ENCODE measurements at places on chromosomes 1 and 21.

DNA sequence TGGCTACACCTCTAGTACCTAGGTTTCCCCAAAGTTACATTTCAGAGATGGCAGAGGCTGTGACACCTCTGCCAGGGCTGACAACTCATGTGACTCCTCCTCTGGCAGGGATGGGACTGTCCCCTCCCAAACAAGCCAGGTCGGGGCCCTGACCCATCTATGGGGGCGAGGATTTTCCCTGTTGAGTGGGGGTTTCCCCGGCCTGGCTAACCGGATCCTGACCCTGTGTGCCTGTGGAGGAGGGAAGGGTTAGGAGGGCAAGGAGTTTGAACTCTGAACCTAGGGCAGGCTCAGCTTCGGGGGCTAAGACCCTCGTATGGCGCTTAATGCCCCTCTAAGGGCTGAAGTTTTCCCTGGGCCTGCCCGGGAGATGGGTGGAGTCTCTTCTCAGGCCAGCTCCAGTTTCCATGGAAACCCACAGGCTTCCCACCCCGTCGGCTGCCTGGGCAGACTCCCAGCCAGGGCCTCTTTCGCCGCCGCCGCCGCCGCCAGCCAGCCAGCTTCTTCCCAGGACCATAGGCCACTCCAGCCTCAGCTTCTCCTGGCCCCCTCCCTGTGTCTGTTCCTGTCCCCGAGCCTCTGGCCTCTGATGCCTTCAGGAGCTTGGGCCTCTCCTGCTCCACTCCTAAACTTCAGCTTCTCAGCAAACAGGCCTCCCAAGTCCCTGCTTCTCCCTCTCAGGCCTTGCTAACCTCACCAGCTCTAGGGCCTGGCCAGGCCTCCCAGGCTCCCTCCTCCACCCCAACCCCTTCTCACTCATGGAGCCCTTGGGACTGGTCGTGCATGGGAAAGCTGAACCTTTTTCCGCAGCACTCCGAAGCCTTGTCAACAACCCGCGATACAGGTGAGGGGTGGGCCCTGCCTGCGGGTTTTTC lies at the start of gene BTBD19:
TSS of gene BTBD19 (plus strand) at position 461 of the 875 bp plus-strand sequence. CDS start at position 759, 298 bp downstream.
- peak; percentile 91 for DNase-seq

GRCh38 chr1:48552420-48552819 lies 80.4 kb upstream of the SPATA6 start:
- no peak for DNase-seq

DNA sequence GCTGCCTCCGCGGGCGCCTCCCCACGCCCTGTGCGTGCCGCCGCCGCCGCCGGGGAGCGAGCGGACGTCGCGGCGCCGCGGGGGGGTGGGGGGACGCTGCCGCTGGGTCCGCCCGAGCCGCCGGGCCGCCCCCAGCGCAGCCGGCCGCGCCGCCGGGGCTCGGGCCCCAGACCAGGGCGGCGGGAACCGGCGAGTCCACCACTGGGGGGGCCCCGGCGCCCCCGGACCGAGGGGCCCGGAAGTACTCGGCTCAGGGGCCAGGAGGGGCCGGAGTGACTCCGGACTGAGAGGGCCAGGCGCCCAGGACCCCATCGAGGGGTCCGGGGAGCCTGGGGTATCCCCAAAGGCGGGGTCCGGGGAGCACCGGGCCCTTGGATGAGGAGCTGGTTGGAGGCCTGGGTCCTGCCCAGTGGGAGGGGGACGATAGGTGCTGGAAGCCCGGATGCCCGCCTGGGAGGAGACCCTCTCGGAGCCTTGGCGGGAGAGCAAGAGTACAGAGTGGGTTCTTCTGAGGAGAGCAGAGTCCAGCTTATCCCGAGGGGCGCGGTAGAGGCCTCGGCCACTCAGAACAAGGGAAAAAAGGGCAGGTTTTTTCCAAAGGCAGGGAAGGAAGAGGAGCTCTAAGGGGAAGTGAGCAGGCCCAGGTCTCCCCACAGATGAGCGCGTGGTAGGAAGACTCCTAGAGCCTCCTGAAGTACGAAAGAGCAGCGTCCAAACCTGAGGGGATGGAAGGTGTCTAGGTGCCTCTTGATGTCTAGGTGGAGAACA lies 556 bp downstream of the GMEB1 start:
- no peak for DNase-seq

DNA sequence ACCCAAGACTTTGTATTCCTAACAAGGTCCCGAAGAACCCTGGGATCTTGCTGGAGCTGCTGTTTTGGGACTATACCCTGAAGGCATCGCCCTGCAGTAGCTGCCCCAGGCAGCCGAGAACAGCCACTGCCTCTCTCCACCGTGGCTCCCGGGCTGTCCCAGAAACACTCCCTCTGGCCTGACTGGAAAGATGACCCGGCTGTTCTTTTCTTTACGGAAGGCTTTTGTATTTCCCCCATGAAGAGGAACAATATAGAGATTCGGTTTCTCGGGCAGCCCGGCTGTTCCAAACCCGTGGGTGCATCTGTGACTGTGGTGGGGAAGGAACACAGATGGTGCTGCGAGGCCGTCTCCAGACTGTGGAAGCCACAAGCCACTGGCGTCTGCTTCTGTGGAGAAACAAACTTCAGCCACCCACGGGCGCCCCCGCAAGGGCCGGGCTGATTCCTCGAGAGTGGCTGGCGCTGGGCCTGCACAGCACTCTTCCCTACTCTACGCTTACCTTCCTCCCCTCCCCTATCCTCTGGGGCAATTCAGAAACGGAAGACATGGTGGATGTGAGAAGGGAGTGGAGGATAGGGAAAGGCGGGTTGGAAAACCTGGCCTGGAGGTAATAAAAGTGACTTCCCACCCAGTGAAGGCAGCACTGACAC lies 33.7 kb upstream of the VASH2 start:
- DNase-seq: no peak

DNA sequence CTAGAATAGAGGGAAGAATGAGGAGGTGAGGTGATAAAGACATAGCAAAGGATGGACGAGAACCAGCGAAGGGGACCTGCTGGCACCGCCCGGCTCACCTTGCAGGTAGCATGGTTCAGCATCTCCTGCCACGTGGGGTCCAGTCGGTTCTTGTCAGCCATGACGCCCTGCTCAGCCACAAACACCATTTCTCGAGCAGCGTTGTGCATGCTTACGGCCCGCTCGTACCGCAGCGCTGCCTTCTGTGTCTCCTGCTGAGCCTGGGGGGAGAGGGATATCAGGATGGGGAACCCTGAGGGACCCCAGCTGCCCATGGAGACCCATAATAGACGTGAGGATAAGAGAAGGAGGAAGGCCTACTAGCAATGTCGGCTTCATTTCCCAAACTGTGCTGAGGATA lies 11.4 kb downstream of the SH3BP5L start:
- DNase-seq: no peak

DNA sequence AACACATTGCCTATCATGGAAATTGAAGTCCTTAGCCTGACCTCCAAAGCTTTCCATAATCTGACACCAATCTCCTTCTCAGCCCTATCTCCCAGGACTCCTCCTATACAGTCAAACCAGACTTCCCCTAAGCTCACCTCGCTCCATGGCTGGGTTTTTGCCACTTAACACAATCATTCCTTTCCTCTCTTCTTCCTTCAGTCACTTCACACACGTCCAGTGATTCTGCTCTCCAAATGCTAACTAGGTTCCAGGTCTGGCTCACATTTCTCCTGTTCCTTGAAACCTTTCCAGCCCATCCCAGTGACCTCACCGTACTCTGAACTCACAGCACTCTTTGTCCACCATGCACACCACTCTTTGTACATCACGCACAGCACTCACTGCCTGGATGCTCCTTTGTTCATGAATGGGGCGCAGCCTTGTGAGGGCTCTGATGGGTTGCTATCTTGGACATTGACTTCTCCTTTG lies 98.4 kb downstream of the GLUL start:
- DNase-seq: no peak

- DNase-seq: peak; percentile 94
These were observed at the start of gene ADIPOR1 for GRCh38 chr1:202957733-202958543. ADIPOR1 (minus strand) TSS chr1:202958312; CDS start chr1:202951070, 7,242 bp downstream.

DNA sequence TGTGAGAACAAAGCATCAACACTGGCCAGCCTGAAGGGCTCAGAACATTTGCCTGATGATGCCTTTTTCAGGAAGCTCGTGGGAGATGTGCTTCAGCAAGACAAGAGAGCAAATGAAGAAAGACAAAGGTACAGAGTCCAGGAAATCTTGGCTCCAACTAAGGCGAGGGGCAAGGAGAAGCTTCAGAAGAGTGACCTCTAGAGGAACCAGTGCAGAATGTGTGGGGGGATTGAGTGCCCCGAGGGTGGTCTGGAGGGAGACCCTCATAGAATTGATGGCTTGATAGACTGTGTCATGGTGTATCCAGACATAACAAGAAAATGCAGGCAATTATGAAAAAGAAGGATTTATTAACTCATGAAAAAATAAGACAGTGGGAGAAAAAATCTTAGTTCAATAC lies 15.3 kb upstream of the NLRP3 start:
- no peak for DNase-seq

GRCh38 chr1:224879162-224879803 lies 50.2 kb upstream of the DNAH14 start:
- no peak for DNase-seq

DNA sequence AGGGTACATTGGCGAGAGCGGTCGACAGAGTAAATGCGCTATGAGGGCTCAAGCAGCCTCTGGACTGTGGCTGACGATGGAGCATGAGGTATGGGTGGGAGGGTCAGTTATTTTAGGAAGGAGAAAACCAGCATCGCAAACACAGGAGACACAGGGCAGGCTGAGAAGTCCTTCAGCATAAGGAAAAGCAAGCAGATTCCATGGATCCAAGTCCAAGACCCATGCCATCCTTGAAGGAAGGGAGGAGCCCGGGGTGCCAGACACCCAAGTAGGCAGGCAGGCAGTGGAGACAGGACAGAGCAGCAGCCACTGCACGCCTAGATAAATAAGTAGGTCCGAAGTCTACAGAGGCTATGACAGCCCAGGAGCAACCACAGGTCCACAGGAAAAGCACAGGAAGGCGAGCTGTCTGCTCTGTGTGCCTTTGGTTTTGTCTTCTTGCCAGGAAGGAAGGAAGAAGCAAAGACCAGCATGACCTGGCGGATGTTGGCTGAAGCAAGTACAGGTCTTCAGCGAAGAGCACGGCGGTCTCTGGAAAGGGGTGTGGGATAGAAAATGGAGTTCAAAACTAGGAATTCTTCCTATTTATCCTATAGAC lies 76.4 kb upstream of the SLC45A1 start:
- no peak for DNase-seq

- no peak for DNase-seq
These were observed 29.0 kb upstream of the SLC30A1 start for GRCh38 chr1:211607754-211608473.

DNA sequence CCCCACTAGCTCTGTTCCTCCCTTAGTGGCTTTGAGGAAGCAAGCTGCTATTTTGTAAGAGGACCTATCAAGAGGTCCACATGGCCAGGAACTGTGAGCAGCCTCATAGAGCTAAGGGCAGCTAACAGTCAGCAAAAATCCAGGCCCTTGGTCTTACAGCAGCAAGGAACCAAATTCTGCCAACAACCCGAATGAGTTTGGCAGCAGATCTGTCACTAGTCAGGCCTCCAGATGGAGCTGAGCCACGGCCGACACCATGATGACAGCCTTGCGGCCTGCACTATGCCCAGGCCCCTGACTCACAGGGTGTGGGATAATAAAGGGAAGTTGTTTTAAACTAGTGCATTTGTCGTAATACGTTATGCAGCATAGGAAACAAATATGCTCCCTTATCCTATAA lies 28.0 kb upstream of the H3-3A start:
- peak; percentile 96 for DNase-seq

DNA sequence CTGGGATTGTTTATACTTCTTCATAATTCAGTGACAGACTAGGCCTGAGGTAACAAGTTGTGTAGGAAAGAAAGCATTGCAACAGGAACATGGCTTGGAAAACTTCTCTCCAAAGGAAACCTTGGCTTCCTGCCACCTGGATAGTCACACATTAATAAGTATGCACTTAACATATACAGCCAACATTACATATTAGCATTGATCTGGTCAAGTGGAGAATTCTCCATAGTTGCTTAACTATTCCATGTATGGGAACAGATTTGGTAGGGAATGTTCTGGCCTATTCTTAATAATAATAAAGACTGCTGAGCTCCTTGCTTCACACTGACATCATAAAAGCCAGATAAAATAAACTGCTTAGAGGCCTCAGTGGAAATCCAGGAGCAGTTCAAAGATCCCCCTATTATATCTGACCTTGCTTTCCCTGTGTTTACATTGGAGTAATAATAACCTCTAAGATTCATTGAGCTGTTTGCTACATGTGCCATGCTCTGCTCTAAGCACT lies 27.2 kb upstream of the NFIA start:
- no peak for DNase-seq

DNA sequence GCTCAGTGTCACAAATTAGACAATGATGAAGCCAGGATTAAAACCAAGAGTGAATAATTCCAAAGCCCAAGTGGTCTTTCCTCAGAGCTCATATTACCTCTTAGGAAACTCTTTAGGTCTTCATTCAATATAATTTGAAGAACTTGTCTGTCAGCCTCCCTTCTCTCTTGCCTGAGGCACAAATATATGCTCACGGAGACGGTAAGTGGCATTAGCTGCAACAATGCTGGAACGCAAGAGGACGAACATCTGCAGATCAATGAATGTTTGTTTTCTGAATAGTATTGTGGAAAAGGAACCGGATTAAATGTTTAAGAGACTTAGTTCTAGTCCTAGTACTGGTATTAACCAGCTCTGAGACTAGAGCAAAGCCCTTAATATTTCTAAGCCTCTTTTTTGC lies 39.7 kb upstream of the LYST start:
- no peak for DNase-seq

DNA sequence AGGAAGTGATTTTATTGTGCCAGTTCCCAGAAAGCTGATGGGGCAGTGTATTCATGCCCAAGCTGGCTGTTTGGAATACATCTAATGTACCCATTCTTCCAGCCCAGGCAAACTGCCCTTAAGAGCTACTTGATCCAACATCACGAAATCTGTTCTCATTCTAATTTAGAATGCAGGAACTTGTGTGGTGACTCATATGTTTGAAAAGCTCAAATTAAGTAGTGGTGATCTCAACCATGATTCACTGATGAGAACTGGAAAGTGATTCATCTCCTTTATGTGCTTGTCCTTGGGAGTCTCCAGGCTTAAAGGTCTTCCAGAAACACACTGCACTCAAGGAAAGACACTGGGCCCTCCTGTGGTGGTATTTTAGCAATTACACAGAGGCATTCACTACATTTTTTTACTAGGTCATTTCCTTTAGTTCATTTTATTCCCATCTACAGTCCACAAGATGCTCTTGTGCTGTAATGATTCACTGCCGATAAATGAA lies 65.4 kb downstream of the RPE65 start:
- peak; percentile 74 for DNase-seq

DNA sequence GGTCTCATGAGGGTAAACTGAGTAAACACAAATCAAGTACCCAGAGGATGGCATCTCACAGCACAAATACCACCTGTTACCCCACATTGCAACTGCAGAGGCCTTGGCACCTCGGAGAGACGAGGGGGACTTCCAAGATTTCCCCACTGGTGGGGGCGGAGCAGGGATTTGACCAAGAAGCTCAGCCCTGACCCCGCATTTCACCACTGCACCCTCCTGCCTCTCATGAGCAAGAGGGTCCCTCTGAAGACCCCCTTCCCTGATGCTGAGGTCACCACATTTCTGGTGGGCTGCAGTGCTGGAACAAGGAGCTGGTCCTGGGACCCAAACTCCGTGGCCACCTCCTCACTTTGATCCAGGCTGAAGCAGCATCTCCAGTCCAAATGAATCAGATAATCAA lies 342.4 kb downstream of the NPHP4 start:
- DNase-seq: no peak
